ENCODE measurements at places on chromosomes 6 and 20. TPM values are rescaled to one million over a fixed set of nuclear protein-coding genes. Genes with fewer than 3 reads are reported as not detected.

Gene RIPPLY2
- total RNA-seq: not detected

Gene ADRM1
- total RNA-seq: 149 TPM

Gene VSTM2L
- not detected for total RNA-seq

Gene FABP7
- total RNA-seq: not detected

Gene SOX18
- 25.5 TPM for total RNA-seq

Gene F13A1
- total RNA-seq: not detected

Gene PRSS35
- total RNA-seq: 0.07 TPM

Gene FOXC1
- total RNA-seq: 28.7 TPM

Gene BMP7
- not detected for total RNA-seq

Gene SCGN
- total RNA-seq: 0.13 TPM

Gene VGLL2
- total RNA-seq: not detected

Gene MOXD1
- total RNA-seq: 0.07 TPM

Gene BNIP5
- total RNA-seq: not detected

Gene ARHGAP40
- total RNA-seq: 0.13 TPM

Gene TAF4
- total RNA-seq: 8.8 TPM

Gene PROKR2
- total RNA-seq: not detected

Gene PLG
- total RNA-seq: not detected

Gene PABPC1L
- total RNA-seq: 3.9 TPM

Gene KIFC1
- total RNA-seq: 48.7 TPM

Gene SEMG1
- not detected for total RNA-seq

Gene CD109
- total RNA-seq: 30.5 TPM

Gene NPEPL1
- total RNA-seq: 19.4 TPM

Gene TP53TG5
- not detected for total RNA-seq

Gene OR2B6
- total RNA-seq: not detected

Gene BHLHE23
- not detected for total RNA-seq

Gene BMP2
- 41.5 TPM for total RNA-seq

Gene NOTCH4
- total RNA-seq: 32.6 TPM

Gene NR2E1
- not detected for total RNA-seq

Gene SIRPB2
- 0.79 TPM for total RNA-seq

Gene CLVS2
- total RNA-seq: not detected

Gene SLC17A9
- 19.2 TPM for total RNA-seq

Gene SAMD3
- total RNA-seq: not detected
